ENCODE measurements at places on chromosomes 11 and 22.

GRCh38 chr11:78213526-78214330 lies 25.0 kb downstream of the USP35 start:
- no peak for DNase-seq

DNA sequence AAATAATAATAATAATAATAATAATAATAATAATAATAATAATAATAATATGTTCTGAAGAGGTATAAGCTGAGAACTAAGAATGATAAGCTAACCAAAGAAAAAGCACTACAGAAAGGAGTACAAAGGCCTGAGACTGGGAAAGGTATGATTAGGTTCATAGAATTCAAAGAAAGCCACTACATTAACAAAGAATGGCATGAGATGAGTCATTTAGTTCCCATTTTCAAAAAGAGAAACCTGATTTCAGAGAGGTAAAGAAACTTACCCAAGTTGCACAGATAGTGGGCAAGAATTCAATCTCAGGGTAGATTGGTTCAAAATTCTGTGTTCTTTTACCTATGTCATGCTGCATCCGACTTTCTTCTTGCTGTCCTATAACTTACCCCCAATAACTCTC lies 350.9 kb downstream of the TTC28 start:
- DNase-seq = no peak

DNA sequence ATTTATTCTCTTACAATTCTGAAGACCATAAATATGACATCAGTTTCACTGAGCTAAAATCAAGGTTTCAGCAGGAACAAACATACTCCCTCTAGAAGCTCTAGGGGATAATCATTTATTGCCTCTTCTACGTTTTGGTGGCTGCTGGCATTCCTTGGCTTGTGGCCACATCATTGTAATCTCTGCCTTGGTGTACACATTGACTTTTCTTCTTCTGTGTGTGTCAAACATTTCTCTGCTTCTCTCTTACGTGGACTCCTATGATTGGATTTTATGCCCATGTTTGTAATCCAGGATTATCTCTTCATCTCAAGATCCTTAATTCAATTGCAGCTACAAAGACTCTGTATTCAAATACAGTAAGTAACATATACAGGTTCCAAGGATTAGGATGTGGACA lies 30.4 kb upstream of the MMP20 start:
- no peak for DNase-seq

DNA sequence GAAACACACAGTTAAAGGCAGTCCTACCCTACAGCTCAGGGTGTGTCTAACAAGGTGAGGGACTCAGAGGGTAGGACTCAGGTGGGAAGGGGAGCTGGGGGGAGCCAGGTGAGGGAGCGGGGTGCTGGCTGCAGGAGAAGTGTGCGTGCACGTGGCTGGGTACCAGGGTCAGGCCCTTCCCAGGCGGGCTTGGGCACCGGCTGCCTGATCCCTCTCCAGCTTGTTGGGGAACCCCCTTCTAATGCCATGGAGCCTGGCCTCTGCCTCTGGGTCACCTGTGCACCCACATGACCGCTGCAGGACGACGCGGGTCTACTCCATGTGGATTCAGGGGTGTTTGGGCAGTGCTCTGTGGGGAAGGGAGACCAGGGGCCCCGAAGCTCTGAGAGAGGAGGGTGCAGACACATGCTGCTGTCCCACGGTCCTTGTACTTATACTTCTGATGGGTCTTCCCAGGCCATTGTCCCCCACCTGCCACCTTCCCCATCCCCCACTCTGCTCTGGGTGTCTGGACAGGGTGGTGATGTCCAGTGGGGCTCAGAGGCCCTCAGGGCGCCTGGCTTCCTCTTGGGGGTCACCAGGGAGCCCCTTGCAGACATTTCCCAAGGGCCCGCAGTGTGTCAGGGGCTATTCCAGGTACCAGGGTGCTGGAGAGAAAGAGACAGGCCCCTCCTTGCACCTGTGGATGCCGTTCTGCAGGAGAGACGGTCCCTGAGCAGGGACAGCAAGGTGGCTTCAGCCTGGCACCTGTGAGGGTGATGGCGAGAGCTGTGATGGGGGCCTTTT lies 10.4 kb upstream of the MRGPRD start:
- no peak for DNase-seq

- DNase-seq = peak; percentile 39
Observed at GRCh38 chr22:29093030-29093429, 20.2 kb downstream of the KREMEN1 start.

GRCh38 chr22:28594797-28595462 lies 84.7 kb downstream of the TTC28 start:
- DNase-seq = peak; percentile 81

- DNase-seq = no peak
Observed at GRCh38 chr11:43980253-43980652, 37.8 kb downstream of the C11orf96 start.

DNA sequence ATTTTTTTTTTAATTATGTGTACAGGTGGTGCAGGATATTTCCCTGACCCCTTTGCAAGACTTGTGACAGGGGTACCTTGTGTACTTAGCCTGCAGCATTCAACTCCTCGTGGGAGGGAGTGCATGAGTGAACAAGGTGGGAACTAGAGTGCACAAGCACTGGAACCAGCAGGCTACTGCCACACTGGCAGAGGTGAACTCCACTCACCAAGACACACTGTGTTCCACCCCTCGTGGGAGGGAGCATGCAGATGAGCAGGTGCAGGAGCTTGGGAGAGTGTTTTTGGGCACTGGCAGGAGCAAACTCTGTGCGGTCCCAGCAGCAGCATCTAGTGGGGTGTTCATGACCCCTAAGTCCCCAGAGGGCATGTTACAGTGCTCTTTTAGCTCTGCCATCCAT lies 282.7 kb upstream of the PLET1 start:
- DNase-seq = no peak

DNA sequence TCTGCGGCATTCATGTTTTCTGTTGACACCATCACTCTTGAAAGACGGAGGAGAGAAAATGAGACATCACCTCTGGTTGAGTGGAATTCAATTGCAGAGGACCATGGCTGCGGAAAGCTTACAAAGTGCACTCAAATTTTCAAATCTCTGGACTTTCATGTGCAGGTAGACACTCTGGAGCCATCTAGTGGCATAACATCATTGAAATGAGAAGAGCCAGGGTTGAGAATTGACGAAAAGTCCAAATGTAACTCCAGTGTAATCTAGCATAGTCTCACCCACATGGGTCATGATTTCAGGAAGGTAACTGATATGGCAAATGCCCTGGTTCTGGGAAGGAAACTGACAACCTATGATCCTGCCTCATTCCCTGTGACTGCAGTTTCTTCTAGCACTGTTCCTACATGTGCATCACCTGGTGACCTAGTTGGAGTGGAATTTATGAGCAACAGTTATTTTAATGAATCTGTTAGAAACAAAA lies 687.8 kb downstream of the KCNA4 start:
- peak; percentile 77 for DNase-seq

- DNase-seq = no peak
Observed at GRCh38 chr11:1770061-1770460, 6.3 kb upstream of the CTSD start.

- peak; percentile 87 for DNase-seq
Observed at GRCh38 chr11:46658259-46658658, 40.9 kb downstream of the ATG13 start.

DNA sequence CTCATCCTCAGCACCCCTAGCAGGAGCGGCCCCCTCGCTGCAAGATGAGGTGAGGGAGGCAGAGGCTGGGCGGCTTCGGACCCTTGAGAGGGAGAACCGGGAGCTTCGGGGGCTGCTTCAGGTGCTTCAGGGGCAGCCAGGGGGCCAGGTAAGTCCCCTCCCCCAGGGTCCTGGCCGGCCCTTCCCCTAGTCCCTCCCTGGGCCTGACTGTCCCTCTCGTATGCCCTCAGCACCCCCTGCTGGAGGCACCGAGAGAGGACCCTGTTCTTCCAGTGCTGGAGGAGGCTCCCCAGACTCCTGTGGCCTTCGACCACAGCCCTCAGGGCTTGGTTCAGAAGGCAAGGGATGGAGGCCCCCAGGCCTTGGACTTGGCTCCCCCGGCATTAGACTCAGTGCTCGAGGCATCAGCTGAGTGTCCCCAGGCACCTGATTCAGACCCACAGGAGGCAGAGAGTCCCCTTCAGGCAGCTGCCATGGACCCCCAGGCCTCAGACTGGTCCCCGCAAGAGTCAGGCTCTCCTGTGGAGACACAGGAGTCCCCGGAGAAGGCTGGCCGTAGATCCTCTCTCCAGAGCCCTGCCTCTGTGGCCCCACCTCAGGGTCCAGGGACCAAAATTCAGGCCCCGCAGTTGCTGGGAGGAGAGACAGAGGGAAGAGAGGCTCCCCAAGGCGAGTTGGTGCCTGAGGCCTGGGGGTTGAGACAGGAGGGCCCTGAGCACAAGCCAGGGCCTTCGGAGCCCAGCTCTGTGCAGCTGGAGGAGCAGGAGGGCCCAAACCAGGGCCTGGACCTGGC lies 4.0 kb downstream of the CCDC88B start:
- no peak for DNase-seq

- DNase-seq = no peak
Observed at GRCh38 chr22:17943533-17944249, 80.7 kb downstream of the MICAL3 start.

- no peak for DNase-seq
Observed at GRCh38 chr11:122578171-122578825, 77.2 kb upstream of the UBASH3B start.

DNA sequence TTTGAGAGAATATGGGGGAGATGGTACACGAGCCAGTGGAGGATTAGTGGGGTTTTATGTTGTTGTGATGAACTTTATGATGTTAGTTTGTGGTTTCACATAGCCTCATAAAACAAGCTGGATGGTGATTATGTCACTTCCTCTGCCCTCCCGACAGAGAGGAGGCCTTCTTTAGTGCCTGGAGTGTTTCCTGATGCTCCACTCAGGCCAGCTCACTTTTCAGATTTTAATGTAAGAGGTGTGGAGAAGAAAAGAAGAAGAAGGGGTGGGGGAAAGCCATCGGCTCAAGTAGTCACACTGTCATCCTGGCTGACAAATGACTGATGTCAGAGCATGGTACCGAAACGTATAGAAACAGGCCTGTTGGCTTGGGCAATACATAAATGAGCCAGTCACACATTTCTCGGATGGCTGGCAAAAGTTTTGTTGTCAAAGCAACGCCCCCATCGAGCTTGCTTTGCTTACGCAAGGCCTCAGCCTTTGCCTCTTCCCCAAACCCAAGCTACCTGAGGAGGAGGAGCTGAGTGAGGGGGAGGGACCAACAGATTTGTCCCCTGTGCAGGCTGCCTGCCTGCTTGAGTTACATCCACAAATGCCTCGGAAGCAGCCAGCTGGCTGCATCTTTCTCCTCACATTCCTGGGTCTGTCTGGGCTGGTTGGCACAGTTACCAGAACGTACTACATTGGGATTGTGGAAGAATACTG lies at the start of gene HEPHL1:
Gene HEPHL1, plus strand, starts transcription at position 578 of the 705 bp plus-strand sequence. Its CDS starts 15 bp downstream, at position 593.
- no peak for DNase-seq

- DNase-seq = peak; percentile 83
Observed at GRCh38 chr11:62553839-62554361, 7.3 kb upstream of the AHNAK start.

DNA sequence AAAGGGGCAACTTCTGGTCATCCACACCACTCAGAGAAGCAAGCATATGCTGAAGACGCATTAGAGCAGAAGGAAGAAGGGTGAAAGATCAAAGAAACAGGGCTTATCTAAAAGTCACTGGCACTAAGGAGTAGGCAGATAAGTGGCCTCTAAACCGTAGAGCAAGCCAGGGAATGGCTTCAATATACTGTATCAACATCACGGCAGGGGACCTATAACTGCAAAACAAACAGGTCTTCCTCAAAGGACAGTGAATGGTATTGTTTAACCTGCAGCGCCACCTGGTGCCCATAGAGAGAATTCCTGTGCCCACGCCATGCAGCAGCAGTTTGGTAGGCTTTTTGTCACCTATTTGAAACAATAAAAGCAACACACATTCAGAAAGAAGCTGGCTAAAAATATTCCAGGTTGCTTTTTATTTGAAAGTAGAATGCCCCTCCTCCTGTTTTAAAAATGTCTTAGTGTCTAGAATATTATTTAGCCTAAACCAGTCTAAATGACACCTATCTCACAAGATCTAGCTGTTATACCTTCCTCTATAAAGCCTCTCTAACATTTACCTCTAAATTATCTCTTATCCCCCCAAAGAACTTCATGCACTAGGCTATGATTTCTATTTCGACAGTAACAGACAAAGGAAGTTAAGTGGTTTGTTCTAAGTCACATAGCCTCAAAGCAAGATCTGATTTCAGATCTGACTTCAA lies 21.8 kb downstream of the SNX19 start:
- peak; percentile 67 for DNase-seq

GRCh38 chr11:78379039-78379670 lies 38.5 kb downstream of the GAB2 start:
- peak; percentile 30 for DNase-seq

DNA sequence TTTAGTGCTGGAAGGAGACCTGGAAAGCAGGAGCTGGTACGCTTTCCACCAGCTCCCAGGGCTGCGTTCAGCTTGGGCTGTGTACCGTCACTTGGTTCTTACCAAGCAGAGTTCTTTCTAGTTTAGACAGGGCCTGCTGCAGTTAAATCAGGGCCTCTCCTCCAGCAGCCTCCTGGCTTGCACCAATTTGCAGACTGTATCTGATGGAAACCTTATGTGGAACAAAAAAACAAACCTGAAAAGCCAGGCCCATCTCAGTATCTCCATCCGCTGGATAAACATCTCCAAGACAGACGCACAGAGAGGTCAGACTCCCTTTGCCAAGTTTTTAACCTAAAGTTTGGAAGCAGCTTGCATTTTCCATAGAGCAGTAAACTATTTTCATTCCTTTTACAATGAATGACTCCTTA lies 288.6 kb upstream of the SORL1-AS1 start:
- DNase-seq = peak; percentile 21

- no peak for DNase-seq
Observed at GRCh38 chr11:113082341-113082955, 121.2 kb downstream of the NCAM1 start.

GRCh38 chr11:68579455-68579854 lies 104.9 kb upstream of the GAL start:
- DNase-seq = no peak

- no peak for DNase-seq
Observed at GRCh38 chr11:1022411-1022810, 14.1 kb downstream of the MUC6 start.

GRCh38 chr11:108589136-108589535 lies 4.4 kb downstream of the EXPH5 start:
- no peak for DNase-seq

DNA sequence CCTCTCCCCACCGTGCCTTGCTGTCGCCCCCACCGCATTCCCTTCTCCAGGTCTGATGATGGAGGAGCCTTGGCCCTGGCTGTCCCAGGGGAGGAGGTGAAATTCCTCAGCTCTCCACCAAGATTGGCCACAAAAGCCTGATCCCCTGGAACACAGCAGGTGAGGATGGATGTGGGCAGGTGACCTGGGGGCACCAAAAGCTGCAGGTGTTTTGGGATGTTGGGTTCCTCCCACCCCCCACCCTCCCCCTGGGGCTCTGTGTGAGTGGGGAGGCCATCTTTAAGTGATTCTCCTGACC lies 639 bp downstream of the TRIOBP start:
- DNase-seq = no peak

DNA sequence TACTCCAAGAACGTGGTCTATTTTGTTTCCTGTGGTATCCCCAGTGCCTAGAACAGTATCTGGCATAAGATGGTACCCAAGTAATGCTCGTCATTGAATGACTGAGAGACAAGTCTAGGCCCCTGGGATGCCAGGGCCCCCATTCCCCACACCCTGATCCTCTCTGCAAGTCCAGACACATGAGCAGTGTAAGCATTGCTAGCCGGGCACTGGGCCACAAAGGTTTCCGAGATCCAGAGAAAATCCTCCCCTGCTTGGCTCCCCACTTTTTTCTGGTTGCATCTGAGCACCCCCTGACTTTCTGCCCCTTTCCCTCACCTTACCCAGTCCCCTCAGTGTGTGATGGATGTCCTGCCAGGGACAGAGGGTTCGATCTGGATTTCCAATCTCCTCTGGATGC lies 160.1 kb upstream of the NECTIN1 start:
- no peak for DNase-seq
